ENCODE measurements at places on chromosomes 13 and 19. TPM values are rescaled to one million over a fixed set of nuclear protein-coding genes. Genes with fewer than 3 reads are reported as not detected.

DNA sequence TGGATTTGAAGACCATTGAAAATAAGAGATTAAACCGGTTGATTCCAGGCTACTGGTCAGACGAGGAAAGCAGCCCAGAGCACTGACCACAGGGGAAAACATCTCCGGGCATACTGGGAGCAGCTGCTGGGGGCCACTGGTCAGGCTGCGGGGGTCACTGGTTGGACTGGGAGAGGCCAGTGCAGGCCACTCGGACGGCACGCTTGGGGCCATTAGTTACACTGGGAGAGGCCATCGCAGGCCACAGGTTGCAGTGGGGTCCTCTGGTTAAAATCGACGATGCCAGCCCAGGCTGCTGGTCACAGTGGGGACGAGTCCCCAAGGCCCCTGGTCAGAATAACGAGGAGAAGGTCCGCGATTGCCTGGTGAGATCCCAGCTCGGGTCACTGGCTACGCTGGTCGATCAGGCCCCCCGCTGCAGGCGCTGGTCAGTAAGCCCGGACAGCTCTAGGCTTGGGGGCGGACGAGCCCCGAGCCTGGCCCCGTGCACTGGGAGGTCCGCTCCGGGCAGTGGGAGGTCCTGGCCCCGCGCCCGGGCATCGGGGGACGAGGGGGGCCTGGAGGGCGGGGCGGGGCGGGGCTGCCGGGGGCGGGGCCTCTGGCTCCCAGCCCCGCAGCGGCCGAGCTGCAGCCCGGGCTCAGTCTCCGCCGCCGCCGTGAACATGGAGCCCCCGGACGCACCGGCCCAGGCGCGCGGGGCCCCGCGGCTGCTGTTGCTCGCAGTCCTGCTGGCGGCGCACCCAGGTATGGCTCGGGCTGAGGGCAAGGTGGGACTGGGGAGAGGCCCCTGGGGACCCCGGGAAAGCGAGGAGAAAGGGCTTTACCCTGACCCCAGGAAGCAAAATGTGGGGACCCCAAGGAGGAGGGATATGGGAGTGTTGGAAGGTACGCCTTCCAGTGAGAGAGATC is at the start of gene BCAM:
Gene BCAM (plus strand): TSS at position 641 of the 909 bp plus-strand sequence. CDS start 22 bp downstream, at position 663.
- no peak within 1 kb of the TSS for H3K4me3 ChIP-seq
- H3K36me3 ChIP-seq = no peaks in the 10 kb centered on the region
- H3K4me1 ChIP-seq = no peaks in the 10 kb centered on the region
- no peaks in the 10 kb centered on the region for H3K27me3 ChIP-seq

The PTGIR gene
- not detected for total RNA-seq

The USHBP1 gene
- total RNA-seq = not detected

GRCh38 chr19:37691881-37692504 is 27.6 kb downstream of the ZNF607 start:
- DNase-seq = peak; percentile 95
- H3K4me1 ChIP-seq = peaks cover 14% of the 10 kb centered on the region
- H3K36me3 ChIP-seq = peaks cover 7% of the 10 kb centered on the region
- peak overlapping the region; percentile 35 for H3K27ac ChIP-seq
- H3K27me3 ChIP-seq = no peaks in the 10 kb centered on the region

DNA sequence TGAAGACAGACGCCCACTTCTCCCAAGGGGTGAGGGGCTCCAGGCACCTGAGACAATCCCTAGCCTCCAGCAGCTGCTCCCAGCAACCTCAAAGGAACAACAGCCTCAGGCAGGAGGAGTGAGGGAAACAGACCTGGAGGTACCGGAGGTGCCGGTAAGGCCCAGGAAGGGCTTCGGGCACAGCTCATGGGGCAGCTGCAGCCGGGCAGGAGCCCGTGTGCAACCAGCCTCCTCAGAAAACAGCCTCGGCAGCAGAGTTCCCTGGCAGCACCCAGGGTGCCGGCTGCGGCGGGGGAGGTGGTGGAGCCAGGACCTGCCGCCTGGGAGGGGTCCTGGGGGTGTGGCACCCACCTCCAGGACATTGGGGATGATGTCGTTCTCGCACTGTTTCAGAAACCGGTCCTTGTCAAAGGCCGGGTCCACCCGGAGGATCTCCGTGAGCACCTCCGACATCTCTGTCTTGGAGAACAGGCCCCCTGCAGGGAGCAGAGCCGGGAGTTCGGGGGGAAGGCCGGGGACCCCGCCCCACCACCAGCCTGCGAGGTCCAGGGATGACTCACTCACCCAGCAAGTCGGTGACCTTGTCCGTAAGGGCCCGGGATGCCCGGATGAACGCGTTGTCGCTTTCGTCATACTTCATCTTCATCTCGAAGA is 6.5 kb upstream of the CTXN1 start:
- no peaks in the 10 kb centered on the region for H3K36me3 ChIP-seq
- DNase-seq = no peak
- no peak overlapping the region for H3K27ac ChIP-seq
- no peak overlapping the region for H3K4me3 ChIP-seq

The CCNE1 gene
- 12.0 TPM for total RNA-seq

DNA sequence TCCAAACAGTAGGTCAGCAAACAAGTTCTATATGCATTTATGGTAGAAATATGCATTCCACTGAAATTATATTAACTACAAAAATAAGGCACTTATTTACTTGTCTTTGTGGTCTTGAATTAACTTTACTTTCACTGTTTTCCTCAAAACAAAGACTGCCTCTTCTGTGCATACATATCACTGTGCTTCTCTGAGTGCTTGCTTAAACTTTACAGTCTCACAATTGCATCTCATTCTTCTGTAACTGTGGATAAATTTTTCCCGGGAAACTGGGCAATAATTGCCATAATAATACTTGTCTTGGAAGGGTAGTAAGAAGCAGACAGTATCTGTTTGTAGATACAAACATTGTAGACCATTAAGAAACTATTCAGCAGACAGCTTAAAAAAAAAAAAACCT is 38.4 kb downstream of the EFNB2 start:
- H3K36me3 ChIP-seq = no peaks in the 10 kb centered on the region
- DNase-seq = no peak
- peaks cover 5% of the 10 kb centered on the region for H3K4me1 ChIP-seq
- H3K4me3 ChIP-seq = no peak overlapping the region
- no peaks in the 10 kb centered on the region for H3K27me3 ChIP-seq

- H3K36me3 ChIP-seq = no peaks in the 10 kb centered on the region
- DNase-seq = peak; percentile 42
- no peak overlapping the region for H3K27ac ChIP-seq
- H3K4me1 ChIP-seq = no peaks in the 10 kb centered on the region
- no peak overlapping the region for H3K4me3 ChIP-seq
Measured at GRCh38 chr19:28377077-28377476, 835.9 kb downstream of the UQCRFS1 start.

- no peaks in the 10 kb centered on the region for H3K36me3 ChIP-seq
- H3K27ac ChIP-seq = no peak overlapping the region
- DNase-seq = no peak
- H3K27me3 ChIP-seq = no peaks in the 10 kb centered on the region
Measured at GRCh38 chr13:110771194-110771593, 57.7 kb downstream of the ING1 start.

The MYO1F gene
- not detected for total RNA-seq

The TNFAIP8L1 gene
- total RNA-seq = 9.0 TPM

- H3K27ac ChIP-seq = no peak overlapping the region
- no peaks in the 10 kb centered on the region for H3K36me3 ChIP-seq
- DNase-seq = no peak
- no peaks in the 10 kb centered on the region for H3K27me3 ChIP-seq
- H3K4me1 ChIP-seq = peaks cover 16% of the 10 kb centered on the region
Measured at GRCh38 chr19:1492474-1493006, 1.6 kb downstream of the REEP6 start.

GRCh38 chr19:52527956-52528351 is 486 bp downstream of the ZNF808 start:
- DNase-seq = peak; percentile 71
- H3K4me3 ChIP-seq = peak overlapping the region; percentile 83
- H3K27ac ChIP-seq = peak overlapping the region; percentile 51
- H3K27me3 ChIP-seq = no peaks in the 10 kb centered on the region
- peaks cover 24% of the 10 kb centered on the region for H3K36me3 ChIP-seq

The NUP58 gene
- 55.1 TPM for total RNA-seq

The RASAL3 gene
- total RNA-seq = 27.1 TPM

- no peaks in the 10 kb centered on the region for H3K27me3 ChIP-seq
- no peak overlapping the region for H3K27ac ChIP-seq
- no peaks in the 10 kb centered on the region for H3K4me1 ChIP-seq
Measured at GRCh38 chr19:13172346-13173138, 22.3 kb downstream of the IER2 start.

GRCh38 chr13:82833923-82834322 is 1048.4 kb downstream of the SLITRK1 start:
- H3K4me3 ChIP-seq = no peak overlapping the region
- H3K27me3 ChIP-seq = no peaks in the 10 kb centered on the region
- H3K4me1 ChIP-seq = no peaks in the 10 kb centered on the region
- no peak overlapping the region for H3K27ac ChIP-seq

The SPRY2 gene
- not detected for total RNA-seq

DNA sequence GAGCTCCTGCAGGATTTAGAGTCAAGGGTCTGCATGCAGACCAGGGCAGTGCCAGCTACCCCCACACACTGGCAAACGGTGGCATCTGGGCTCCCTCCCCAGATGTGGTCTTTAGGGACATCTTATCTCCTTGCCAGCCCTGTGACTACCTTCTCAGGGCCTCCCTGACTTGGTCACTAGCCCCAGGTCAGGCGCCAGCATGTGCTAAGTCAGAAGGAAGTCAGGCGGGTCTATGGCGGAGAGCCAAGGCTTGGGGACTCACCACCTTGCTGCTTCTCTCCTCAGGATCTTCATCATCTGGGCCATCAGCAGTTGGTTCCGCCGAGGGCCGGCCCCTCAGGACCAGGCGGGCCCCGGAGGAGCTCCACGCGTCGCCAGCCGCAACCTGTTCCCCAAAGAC is 17.6 kb downstream of the CLPTM1 start:
- H3K4me3 ChIP-seq = no peak overlapping the region
- no peaks in the 10 kb centered on the region for H3K27me3 ChIP-seq
- DNase-seq = no peak
- H3K27ac ChIP-seq = no peak overlapping the region

DNA sequence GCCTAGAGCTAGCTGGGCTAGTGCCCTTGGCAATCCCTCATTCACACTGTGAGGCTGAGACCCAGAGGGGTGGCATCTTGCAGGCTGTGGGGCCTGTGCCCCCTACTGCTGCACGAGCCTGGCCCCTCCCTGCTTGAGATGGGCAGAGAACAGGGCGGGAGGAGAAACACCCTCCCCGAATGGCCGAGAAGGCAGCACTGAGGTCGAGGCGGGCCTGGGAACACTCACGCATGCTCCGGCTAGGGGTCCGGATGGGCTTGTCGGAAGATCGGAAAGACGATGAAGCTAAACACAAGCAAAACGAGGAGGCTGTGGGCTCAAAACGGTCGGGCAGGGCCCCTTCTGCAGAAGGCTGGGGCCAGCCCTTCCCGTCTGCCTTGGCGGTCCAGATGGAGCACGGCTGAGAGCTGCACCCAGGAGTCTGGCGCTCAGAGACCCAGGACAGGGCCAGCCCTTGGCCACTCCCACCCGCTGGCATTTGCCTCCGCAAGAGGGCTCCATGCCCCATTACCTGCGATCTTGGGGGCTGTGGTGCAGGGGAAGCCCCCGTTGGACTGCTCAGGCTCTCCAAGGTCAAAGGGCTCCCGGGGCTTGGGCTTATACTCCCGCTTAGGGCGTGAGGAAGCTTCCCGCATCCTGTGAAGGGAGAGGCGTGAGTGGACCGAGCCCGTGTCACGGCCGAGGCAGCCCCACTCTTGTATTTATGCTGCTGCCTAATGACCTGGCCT is 18.9 kb downstream of the MPND start:
- no peaks in the 10 kb centered on the region for H3K27me3 ChIP-seq
- H3K27ac ChIP-seq = no peak overlapping the region
- no peaks in the 10 kb centered on the region for H3K4me1 ChIP-seq
- H3K4me3 ChIP-seq = no peak overlapping the region
- no peak for DNase-seq
- no peaks in the 10 kb centered on the region for H3K36me3 ChIP-seq

The FFAR3 gene
- total RNA-seq = not detected

The LIN37 gene
- total RNA-seq = 12.4 TPM

The PSG11 gene
- total RNA-seq = not detected

DNA sequence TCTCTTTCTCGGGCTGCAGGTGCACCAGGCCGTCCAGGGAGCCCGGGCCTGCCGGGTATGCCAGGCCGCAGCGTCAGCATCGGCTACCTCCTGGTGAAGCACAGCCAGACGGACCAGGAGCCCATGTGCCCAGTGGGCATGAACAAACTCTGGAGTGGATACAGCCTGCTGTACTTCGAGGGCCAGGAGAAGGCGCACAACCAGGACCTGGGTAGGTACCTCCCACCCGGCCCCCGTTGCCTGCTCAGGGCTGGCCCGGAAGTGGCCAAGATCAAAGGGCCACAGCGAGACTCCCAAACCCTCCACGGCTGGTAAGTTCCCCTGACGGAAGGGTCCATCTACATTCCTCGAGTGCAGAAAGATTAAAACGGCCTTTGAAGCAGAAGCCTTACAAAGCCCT is 55.1 kb downstream of the RAB20 start:
- H3K4me1 ChIP-seq = peaks cover 25% of the 10 kb centered on the region
- H3K36me3 ChIP-seq = no peaks in the 10 kb centered on the region
- no peak for DNase-seq
- H3K4me3 ChIP-seq = no peak overlapping the region

The OR4F17 gene
- total RNA-seq = not detected

DNA sequence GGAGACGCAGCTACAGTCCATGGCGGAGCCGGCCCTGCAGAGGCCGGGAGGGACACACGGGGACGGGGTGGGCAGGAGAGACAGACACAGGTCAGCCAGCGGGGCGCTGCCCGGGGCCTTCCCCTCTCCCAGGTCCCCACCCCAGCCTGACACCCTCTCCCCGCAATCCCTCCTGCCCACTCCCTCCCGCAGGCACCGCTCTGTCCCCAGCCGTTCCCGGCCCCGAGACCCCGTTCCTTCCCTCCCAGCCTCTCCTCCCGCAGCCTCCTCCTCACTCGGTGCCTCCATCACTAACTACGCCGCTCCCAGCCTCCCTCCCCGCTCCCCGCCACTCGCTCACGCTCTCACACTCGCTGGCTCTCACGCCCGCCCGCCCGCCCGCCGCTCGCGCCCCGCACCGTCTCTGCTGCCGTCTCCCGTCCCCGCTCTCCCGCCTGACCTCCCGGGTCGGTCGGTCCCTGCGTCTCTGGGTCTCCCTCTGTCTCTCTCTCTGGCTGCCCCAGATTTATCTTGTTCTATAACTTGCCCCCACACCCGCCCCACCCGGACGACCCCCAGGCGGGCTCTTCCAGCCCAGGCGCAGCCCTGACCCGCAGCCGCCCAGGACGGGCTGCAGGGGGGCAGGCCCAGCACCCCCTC is 15.2 kb downstream of the ERFL start:
- DNase-seq = no peak
- no peak overlapping the region for H3K4me3 ChIP-seq
- H3K36me3 ChIP-seq = no peaks in the 10 kb centered on the region
- no peak overlapping the region for H3K27ac ChIP-seq
- H3K4me1 ChIP-seq = peaks cover 10% of the 10 kb centered on the region

DNA sequence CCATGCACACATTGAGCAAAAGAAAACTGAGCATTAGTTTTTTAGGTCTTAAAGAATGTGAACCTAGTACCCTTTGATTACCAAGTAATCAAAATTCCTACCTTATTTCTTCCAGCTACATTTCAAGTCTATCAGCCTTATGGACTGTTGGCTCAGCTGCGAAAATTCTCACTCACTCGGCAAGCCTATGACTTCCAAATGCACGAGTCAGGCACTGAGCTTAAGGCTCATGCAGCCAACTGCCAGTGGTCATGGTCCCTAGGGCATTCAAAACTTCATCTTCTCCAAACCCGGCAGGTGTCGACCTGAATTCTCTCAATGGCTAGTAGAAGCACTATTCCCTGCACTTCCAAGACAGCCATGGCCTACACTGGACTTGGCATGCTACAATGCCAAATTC is 41.2 kb downstream of the RUBCNL start:
- no peak overlapping the region for H3K4me3 ChIP-seq
- H3K27ac ChIP-seq = no peak overlapping the region
- H3K4me1 ChIP-seq = no peaks in the 10 kb centered on the region
- no peaks in the 10 kb centered on the region for H3K36me3 ChIP-seq

The ADAMTSL5 gene
- 2.6 TPM for total RNA-seq
